Stimulated activated CD8-positive, alpha-beta memory T cell treated with anti-CD3 and anti-CD28 coated beads, Interleukin-15, amount 100 ng/mL, for 24 hours (primary cell): ENCODE measurements at places on chromosomes 1 and 21.

DNA sequence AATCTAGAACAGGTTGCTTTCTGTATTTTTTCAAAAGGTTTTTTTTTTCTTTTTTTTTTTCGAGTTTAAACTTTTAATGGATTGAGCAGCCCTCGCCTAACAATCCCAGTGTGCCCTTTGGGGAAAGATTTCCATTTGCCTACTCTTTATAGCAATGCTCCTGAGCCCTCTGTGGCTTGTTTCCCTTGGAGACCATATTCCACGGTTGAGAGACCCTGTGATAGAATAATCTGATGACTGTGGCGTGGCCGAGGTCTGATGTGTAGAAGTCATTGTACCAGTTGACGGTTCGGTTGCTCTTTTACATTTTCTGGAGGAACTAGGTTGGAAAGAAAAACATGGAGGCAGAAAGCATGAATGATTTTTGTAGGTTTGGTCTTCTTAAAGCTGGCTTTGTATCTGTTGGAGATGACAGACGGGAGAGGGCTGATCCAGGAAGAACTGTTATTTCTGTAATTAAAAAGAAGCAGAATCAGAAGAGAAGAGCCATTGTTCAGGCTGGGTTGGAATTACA lies 305.7 kb upstream of the NRIP1 start:
- no peak for DNase-seq

GRCh38 chr1:105427543-105427942 lies 1628.9 kb upstream of the PRMT6 start:
- no peak for DNase-seq

GRCh38 chr1:1240348-1240732 lies 6.2 kb downstream of the C1QTNF12 start:
- no peak for DNase-seq

- DNase-seq, result no peak
These were observed 480.4 kb downstream of the SIPA1L2 start for GRCh38 chr1:232149287-232150201.

- no peak for DNase-seq
These were observed 32.2 kb upstream of the HNRNPU start for GRCh38 chr1:244896550-244896949.

GRCh38 chr1:159647616-159648015 lies 60.0 kb downstream of the APCS start:
- no peak for DNase-seq

DNA sequence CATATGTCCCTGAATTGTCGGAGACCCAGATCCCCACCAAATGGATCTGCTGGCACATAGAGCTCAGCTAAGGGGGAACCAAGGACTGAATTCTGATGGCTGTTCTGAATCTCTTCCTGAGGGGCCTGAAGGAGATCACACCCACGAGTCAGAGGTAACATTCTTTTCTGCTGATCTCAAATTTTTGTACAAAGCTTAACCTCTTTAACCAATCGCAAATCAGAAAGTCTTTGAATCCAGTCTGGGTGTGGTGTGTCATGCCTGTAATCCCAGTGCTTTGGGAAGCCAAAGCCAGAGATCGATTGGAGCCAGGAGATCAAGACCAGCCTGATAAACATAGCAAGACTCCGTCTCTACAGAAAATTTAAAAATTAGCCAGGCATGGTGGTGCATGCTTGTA lies 62.8 kb upstream of the PRRC2C start:
- DNase-seq, result no peak

- DNase-seq, result no peak
These were observed 33.9 kb upstream of the LBR start for GRCh38 chr1:225461533-225462428.

DNA sequence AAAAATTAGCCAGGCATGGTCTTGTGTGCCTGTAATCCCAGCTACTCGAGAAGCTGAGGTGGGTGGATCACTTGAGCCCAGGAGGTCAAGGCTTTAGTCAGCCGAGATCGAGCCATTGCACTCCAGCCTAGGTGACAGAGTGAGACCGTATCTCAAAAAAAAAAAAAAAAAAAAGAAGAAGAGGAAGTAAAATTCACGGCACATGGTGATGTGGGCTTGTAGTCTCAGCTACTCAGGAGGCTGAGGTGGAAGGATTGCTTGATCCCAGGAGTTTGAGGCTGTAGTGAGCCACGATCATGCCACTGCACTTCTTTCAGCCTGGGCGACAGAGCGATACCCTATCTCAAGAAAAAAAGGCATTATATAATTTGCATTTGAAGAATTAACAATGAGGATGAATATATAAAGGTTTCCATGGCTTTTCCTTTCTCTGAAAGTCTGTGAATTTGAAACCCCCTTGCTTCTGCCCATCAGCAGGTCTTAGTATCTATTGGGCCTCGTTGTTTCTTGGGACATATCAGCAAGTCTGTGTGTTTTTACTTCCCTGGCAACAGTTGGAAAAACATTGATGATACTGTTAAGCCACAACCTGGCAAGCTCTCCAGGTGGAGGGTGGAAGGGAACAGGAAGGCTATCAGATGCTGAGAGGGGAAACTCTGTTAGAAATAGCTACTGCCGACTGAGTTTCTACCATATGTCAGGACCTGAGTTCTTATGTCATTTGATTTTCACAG lies 4.6 kb upstream of the PLA2G2D start:
- no peak for DNase-seq

- DNase-seq, result no peak
These were observed 464.2 kb downstream of the PTPRU start for GRCh38 chr1:29700491-29700890.
